ENCODE measurements at places on chromosomes 11 and 22. TPM values are rescaled to one million over a fixed set of nuclear protein-coding genes. Genes with fewer than 3 reads are reported as not detected.

- no peak for DNase-seq
Observed at GRCh38 chr11:108144615-108145014, 23.2 kb downstream of the ACAT1 start.

DNA sequence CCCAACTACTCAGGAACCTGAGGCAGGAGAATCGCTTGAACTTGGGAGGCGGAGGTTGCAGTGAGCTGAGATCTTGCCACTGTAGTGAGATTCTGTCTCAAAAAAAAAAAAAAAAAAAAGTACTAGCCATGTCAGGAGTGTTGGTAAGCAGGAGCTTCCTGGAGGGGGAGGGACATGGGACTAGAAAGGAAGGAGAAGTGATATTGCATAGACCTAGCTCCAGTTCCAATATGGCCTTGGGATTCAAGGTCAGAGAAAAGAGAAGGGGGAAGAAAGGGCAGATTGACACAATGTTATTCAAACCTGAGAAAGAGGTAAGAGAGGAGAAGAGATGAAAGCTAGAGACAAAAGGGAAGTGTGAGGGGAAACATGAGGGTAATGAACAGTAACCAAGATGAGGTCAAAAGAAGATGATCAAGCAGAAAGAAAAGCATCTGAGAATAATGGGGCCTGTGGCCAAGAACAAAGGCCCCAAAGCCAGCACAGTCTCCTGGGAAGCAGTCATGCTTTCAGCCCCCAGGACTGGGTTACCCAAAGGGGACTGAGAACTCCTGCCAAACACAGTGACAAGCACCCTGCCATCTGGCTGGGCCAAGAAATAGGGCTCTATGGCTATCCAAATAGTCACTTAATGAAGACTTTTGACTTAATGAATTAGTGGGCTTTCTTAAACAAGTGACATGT is 51.7 kb upstream of the FTH1 start:
- DNase-seq: no peak

- no peak for DNase-seq
Observed at GRCh38 chr11:87879118-87879517, 296.1 kb downstream of the RAB38 start.

GRCh38 chr11:794766-795633 is 3.1 kb downstream of the SLC25A22 start:
- DNase-seq: no peak

The MMP26 gene
- not detected for polyA plus RNA-seq

The GGT1 gene
- polyA plus RNA-seq: 18.8 TPM

The IGLL1 gene
- polyA plus RNA-seq: 0.51 TPM

- peak; percentile 72 for DNase-seq
Observed at GRCh38 chr11:125170510-125171031, 6.0 kb downstream of the PKNOX2 start.

The IFITM10 gene
- 0.07 TPM for polyA plus RNA-seq

The ISX gene
- 0.25 TPM for polyA plus RNA-seq

GRCh38 chr11:120598517-120599257 is 87.1 kb downstream of the GRIK4 start:
- DNase-seq: no peak

DNA sequence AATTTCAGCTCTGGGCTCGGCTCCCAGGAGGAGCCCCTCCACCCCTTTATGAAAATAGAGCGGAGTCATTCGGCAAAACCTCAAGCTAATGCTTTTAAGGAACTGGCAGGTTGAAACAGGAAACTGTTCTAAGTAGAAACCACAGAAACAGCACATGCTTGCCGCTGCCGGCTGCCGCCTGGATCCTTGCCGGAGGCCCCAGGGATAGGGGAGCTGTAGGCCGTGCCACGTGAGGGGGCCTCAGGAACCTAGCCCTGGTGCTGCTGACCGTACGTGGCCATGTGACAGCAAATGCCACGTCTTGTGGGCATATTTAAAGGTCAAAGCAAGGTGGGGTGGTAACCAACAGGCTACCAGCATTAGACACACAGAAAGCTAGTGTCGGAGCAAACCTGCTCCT is 77.9 kb upstream of the TIMP3 start:
- DNase-seq: peak; percentile 90

- DNase-seq: no peak
Observed at GRCh38 chr11:11660363-11660740, 38.5 kb upstream of the GALNT18 start.

- no peak for DNase-seq
Observed at GRCh38 chr22:48925450-48925849, 902.2 kb downstream of the BRD1 start.

DNA sequence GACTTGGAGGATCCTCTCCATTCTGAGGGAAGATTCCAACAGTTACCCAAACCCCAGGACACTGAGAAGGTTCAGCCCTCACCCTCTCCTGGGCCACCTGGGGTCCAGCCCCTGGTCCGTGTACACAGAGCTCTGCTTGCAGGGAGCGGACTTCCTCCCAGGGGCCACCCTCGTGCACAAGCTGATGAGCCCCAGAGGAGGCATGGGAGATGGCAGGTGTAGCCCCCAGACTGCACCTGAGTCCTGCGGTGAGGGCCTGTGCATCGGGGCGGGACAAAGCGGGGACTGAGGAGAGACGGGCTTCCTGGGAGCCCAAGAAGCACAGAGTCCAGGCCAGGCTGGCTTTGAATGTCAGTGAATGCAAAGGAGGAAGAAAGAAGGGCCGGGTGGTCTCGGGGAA is 1374.9 kb downstream of the BRD1 start:
- no peak for DNase-seq

DNA sequence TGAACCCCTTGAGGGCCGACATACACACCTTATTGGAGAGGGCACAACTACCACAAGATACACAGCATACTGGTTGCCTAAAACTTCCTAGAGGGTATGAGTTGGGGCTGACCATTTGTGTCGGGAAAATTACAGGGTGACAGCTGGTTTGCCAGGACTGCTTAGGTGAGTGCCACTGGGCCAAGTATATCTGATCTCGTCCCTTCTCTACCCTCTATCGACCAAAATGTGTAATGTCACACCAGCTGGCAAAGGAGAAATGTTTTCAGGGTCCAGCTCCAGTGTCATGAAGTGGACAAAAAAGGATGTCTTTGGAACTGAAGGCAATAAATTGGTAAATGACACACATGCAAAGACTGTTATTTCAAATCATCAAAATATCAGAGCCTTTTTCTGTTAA is 126.1 kb downstream of the PGR start:
- no peak for DNase-seq

DNA sequence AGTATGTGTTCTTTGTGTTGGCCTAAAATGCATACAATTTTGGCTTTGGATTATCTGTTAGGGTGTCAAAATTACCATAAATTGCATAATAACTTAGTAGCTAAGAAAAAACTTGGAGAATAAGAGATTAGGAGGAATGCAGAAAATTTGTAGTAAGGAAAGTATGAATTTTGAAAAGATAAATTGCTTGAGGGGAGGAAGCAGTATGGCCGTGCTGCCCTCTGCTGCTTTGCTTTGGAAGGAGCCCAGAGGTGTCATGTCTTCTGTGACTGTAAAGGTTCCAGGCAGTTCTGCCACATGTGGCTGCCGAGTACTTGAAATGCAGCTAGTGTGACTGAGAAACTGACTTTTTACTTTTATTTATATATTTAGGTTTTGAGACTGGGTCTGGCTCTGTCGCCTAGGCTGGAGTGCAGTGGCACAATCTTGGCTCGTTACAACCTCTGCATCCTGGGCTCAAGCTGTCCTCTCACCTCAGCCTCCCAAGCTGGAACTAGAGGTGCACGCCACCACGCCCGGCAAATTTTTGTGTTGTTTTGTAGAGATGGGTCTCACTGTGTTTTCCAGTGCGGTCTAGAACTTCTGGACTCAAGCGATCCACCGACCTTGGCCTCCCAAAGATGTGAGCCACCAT is 1.8 kb downstream of the ADSL start:
- DNase-seq: no peak

- DNase-seq: no peak
Observed at GRCh38 chr11:11390068-11390771, 37.2 kb upstream of the CSNK2A3 start.

GRCh38 chr22:23824476-23825245 is 14.1 kb downstream of the DERL3 start:
- DNase-seq: no peak

- no peak for DNase-seq
Observed at GRCh38 chr22:23397008-23397612, 183.0 kb downstream of the IGLL1 start.

DNA sequence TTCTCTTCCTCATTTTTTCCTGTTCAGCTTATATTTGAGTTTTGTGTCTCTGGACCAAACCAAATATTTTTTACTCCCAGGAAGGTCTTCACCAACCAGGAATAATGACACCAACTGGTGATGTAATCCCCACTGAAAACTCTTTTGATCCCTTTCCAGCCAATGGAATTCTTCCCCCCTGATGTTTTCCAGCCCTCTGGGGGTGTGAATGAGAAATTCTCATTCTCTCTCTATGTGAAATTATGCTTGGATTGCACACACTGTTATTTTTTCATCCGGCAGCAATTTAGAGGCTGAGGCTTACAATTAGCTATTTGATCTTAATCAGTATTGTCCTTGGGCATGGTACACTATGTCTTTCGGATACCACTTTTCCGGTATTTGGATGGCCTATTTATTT is 39.5 kb upstream of the SLC1A2 start:
- DNase-seq: no peak

DNA sequence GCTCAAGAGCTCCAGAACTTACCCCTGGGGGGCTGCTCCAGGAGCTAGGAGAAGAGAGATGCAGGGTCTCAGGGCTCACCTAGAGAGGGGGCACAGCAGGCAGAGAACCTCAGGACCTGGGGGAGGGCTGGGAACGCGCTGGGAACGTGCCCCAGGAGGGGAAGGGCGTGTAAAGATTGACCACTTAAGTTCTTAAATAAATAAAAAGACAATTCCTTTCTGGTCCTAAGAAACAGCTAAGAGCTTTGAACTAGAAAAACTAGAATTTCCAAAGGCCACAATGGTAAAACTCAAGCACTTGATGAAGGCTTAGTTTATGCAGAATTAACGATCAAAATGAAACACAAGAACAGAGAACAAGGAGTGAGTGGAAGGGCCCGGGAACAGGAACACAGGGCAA is 89.1 kb downstream of the CELSR1 start:
- peak; percentile 67 for DNase-seq

DNA sequence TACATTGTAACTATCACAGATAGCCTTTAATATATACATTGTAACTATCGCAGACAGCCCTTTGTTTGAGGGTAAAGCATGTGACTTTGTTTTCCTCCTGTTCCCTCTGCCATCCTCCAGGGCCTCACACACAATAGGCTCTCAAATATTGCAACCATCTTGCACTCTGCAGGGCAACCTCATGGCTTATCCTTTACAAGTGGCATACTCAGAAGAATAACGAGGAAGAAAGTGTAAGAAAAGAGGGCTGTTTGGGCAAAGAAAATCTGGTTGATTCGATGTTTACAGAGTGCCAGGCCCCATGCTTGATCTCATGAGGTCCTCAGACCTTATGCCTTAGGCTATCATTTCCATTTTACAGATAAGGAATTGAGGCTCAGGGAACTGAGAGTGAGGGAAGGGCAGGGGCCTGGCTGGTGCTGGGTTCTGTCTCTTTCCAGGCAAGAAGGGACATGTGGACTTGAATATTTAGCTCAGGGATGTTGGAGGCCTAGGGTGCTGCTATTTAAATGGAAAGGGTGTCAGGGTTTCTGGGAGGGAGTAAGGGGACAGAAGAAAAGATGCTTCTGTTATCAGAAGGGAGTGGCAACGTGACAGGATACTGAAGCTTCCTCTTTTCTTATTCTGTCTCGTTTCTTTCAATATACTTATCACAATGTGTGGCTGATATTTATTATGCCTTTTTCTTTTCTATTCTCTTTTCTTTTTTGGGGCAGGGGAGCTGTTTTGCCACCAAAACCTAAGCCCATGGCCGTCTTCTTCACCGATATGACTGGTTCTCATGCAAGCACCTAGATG is 1.1 kb upstream of the SAMM50 start:
- no peak for DNase-seq

DNA sequence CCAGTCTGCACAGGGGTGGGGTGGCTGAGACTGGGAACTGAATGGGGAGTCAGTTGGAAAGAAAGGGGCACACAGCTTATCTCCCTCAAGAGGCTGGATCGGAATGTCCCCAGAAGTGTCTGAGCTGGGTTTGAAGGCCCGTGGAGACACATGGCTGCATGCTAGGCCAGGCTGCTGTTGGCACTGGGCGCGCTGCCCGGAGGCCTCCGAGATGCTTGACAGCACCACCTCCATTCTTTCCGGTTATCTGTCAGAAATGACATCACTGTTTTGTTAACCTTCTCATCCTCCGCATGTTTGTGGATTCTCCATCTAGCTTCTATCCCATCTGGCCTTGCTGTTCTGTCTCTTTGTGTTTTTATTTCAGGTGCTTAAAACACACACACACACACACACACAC is 85.5 kb downstream of the APIP start:
- DNase-seq: no peak

All from left lung (tissue), 14 donors.